ENCODE measurements at places on chromosomes 7 and 10.

DNA sequence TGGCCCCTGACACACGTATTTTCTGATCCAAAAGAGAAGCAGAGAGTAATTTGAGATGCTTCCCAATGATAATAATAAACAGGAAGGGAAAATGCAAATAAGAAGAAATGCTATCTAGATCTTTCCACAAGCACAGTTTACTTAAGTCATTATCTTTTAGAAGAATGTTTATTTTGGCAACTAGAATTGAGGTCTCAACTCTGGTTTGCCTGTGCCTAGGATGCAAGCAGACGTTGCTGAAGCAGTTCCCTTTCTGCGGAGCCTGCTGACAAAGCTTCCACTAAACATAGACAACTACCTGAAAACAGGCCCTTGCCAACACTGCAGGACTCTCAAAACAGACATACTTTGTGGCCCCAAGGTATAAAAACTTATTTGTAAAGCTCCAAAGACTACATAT is 315.8 kb upstream of the POM121L12 start:
- no peaks in the 10 kb centered on the region for H3K4me1 ChIP-seq
- H3K36me3 ChIP-seq = no peaks in the 10 kb centered on the region
- H3K4me3 ChIP-seq = no peak overlapping the region
- H3K27ac ChIP-seq = no peak overlapping the region
- H3K27me3 ChIP-seq = no peaks in the 10 kb centered on the region

GRCh38 chr7:104149822-104150221 is 58.0 kb downstream of the ORC5 start:
- DNase-seq = no peak
- H3K36me3 ChIP-seq = peaks cover 19% of the 10 kb centered on the region
- H3K27ac ChIP-seq = no peak overlapping the region

- no peak overlapping the region for H3K27ac ChIP-seq
- H3K4me3 ChIP-seq = no peak overlapping the region
- peak; percentile 50 for DNase-seq
- no peaks in the 10 kb centered on the region for H3K36me3 ChIP-seq
Observed at GRCh38 chr10:132255489-132256344, 52.0 kb downstream of the STK32C start.

GRCh38 chr10:84095811-84096497 is 43.4 kb upstream of the GHITM start:
- H3K4me1 ChIP-seq = no peaks in the 10 kb centered on the region
- H3K27me3 ChIP-seq = peaks cover 3% of the 10 kb centered on the region
- no peak overlapping the region for H3K4me3 ChIP-seq

- peaks cover 56% of the 10 kb centered on the region for H3K27me3 ChIP-seq
- H3K4me1 ChIP-seq = peaks cover 9% of the 10 kb centered on the region
- H3K27ac ChIP-seq = no peak overlapping the region
- peaks cover 2% of the 10 kb centered on the region for H3K36me3 ChIP-seq
Observed at GRCh38 chr10:23192712-23193434, 761 bp downstream of the PTF1A start.

- H3K27ac ChIP-seq = no peak overlapping the region
- DNase-seq = no peak
- no peaks in the 10 kb centered on the region for H3K4me1 ChIP-seq
- peaks cover 5% of the 10 kb centered on the region for H3K27me3 ChIP-seq
- H3K4me3 ChIP-seq = no peak overlapping the region
- H3K36me3 ChIP-seq = no peaks in the 10 kb centered on the region
Observed at GRCh38 chr10:124219062-124219461, 125.7 kb upstream of the CHST15 start.

- no peak overlapping the region for H3K4me3 ChIP-seq
- H3K36me3 ChIP-seq = peaks cover 2% of the 10 kb centered on the region
- H3K27ac ChIP-seq = no peak overlapping the region
Observed at GRCh38 chr7:152521420-152522337, 85.9 kb upstream of the KMT2C start.

GRCh38 chr10:95308389-95309302 is 17.8 kb upstream of the PDLIM1 start:
- peaks cover 12% of the 10 kb centered on the region for H3K4me1 ChIP-seq
- H3K27ac ChIP-seq = no peak overlapping the region
- peak; percentile 24 for DNase-seq
- H3K4me3 ChIP-seq = no peak overlapping the region
- H3K27me3 ChIP-seq = no peaks in the 10 kb centered on the region
- no peaks in the 10 kb centered on the region for H3K36me3 ChIP-seq

GRCh38 chr10:34235164-34235832 is 579.8 kb downstream of the PARD3 start:
- H3K4me1 ChIP-seq = no peaks in the 10 kb centered on the region
- H3K27me3 ChIP-seq = peaks cover 2% of the 10 kb centered on the region
- no peak overlapping the region for H3K27ac ChIP-seq
- no peak overlapping the region for H3K4me3 ChIP-seq
- no peaks in the 10 kb centered on the region for H3K36me3 ChIP-seq

GRCh38 chr7:90312745-90313144 is 8.4 kb downstream of the FAM237B start:
- no peaks in the 10 kb centered on the region for H3K4me1 ChIP-seq
- DNase-seq = no peak
- H3K27me3 ChIP-seq = peaks cover 14% of the 10 kb centered on the region
- no peak overlapping the region for H3K4me3 ChIP-seq

DNA sequence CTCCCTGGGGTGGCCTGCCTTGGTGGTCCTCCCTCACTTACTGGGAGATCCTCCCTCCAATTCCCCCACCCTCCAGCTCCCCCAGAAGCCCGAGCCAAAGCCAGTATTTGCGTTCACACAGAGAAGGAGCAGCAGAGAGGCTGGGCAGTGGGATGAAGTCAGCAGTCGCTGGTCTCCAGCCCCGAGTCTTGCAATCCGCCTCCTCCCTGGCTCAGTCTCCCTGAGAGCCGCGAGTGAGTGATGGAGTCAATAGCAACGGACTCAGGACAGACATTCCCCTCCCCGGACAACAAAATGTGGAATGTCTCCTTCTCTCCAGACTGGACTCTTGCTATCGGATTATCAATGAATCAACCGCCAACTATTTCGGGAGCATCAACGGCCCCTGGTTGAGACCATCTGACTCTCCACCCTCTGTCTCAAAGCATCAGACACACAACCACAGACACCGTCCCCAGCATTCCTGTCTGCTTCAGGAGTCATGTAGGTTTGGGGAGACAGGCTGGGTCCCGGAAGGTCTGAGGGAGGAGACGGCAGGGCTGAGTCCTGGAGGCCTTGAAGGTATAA is 178.4 kb downstream of the SH3PXD2A start:
- H3K27me3 ChIP-seq = no peaks in the 10 kb centered on the region
- H3K4me3 ChIP-seq = no peak overlapping the region
- H3K36me3 ChIP-seq = no peaks in the 10 kb centered on the region
- DNase-seq = no peak

- no peak overlapping the region for H3K4me3 ChIP-seq
- no peaks in the 10 kb centered on the region for H3K4me1 ChIP-seq
- DNase-seq = no peak
- no peaks in the 10 kb centered on the region for H3K36me3 ChIP-seq
Observed at GRCh38 chr7:81707966-81708365, 61.9 kb downstream of the HGF start.
